ENCODE measurements at places on chromosomes 3 and 15. TPM values are rescaled to one million over a fixed set of nuclear protein-coding genes. Genes with fewer than 3 reads are reported as not detected.

Gene TMA7
- total RNA-seq: 413 TPM

Gene MIX23
- 24.2 TPM for total RNA-seq

Gene GLDN
- 0.27 TPM for total RNA-seq

Gene ZCWPW2
- total RNA-seq: 1.1 TPM

Gene HRG
- not detected for total RNA-seq

Gene FBXL22
- total RNA-seq: 0.92 TPM

Gene PLA2G4E
- not detected for total RNA-seq

Gene FANCD2OS
- total RNA-seq: not detected

Gene CPNE4
- not detected for total RNA-seq

Gene CLDN18
- total RNA-seq: not detected

GRCh38 chr3:100535610-100535943, 43.2 kb downstream of the TMEM45A start:
- no peak overlapping the region for H3K27ac ChIP-seq
- H3K4me3 ChIP-seq: no peak overlapping the region
- no peaks in the 10 kb centered on the region for H3K4me1 ChIP-seq
- DNase-seq: no peak

DNA sequence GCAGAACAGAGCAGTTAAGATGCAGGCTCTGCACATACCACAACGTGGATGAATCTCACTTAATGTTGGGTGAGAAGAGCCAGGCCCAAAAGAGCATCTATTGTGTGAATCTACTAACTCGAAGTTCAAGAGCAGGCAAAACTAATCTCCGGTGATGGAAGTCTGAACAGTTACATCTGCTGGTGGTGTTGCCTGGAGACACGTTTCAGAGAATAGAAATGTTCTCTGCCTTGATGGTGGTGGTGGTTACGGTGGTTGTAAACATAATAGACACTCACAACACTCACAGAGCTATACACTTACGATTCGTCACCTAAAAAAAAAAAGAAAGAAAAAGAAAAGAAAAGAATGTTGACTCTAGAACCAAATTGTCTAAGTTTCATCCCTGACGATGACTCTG, 86.8 kb downstream of the LIPC start:
- H3K36me3 ChIP-seq: no peaks in the 10 kb centered on the region
- no peak overlapping the region for H3K27ac ChIP-seq
- H3K4me3 ChIP-seq: no peak overlapping the region
- peaks cover 11% of the 10 kb centered on the region for H3K4me1 ChIP-seq

DNA sequence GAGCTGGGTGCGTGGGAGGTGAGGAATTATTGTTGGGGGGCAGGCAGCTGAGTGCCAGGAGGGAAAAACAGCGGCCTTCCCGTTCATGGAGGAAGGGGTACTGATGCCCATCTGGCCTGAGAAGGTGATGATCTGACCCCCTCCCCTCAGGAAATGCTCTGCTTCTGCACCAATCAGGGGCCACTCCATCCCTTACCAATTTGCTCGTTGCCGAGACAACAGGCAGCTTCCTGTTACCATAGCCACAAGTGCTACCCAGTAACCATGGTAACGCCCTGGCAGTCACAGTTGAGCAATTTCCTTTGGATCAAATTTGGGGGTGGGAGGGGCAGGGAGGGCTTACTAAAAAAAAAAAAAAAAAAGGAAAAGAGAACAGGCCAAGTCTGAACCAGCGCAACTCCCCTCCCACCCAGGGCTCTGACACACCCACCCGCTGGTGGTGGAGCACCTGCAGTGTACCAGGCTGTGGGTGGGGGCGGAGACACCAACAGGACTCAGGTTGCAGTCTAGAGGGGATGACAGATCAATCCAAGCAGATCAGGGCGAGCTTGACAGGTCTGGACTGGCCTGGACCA, 13.7 kb downstream of the CELF6 start:
- no peak overlapping the region for H3K4me3 ChIP-seq
- DNase-seq: no peak
- H3K27me3 ChIP-seq: no peaks in the 10 kb centered on the region
- no peaks in the 10 kb centered on the region for H3K36me3 ChIP-seq
- no peak overlapping the region for H3K27ac ChIP-seq

GRCh38 chr3:48013288-48013980, 2.8 kb downstream of the MAP4 start:
- no peaks in the 10 kb centered on the region for H3K27me3 ChIP-seq
- H3K4me1 ChIP-seq: peaks cover 10% of the 10 kb centered on the region
- no peaks in the 10 kb centered on the region for H3K36me3 ChIP-seq

DNA sequence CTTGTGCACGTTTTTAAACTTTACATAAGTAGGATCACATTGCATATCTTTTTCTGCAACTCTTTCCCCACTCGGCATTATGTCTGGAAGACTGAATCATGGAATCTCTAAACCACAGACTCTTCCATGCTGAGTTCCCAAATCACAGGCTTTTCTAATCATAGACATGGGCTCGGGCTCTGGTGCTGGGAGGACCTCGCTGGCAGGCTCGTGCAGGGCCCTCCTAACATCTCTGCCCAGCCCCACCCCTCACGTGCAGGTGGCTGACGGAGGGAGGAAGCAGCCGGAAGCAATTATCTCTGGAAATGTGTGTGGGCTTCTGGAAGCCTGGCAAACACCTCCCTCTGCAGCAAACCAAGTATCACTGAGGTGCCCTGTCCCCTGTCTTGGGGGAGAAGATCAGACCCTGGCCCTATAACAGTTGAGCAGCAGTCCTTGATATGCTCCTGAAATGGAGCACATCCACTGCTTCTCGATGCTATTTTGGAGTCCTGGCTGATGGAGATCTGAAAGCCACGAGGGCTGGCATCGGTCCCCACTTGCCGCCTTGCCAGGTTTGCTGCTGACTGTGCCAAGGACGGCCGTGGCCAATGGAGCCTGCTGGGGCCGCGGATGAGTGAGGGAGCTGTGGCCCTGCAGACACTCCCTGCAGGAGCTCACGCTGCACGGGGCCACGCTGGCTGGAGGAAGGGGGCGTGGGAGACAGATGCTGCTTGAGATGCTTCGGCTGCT, 4.4 kb upstream of the IQSEC1 start:
- H3K27ac ChIP-seq: no peak overlapping the region
- H3K4me3 ChIP-seq: no peak overlapping the region
- peaks cover 16% of the 10 kb centered on the region for H3K4me1 ChIP-seq
- H3K36me3 ChIP-seq: no peaks in the 10 kb centered on the region
- peaks cover 13% of the 10 kb centered on the region for H3K27me3 ChIP-seq
- peak; percentile 54 for DNase-seq

DNA sequence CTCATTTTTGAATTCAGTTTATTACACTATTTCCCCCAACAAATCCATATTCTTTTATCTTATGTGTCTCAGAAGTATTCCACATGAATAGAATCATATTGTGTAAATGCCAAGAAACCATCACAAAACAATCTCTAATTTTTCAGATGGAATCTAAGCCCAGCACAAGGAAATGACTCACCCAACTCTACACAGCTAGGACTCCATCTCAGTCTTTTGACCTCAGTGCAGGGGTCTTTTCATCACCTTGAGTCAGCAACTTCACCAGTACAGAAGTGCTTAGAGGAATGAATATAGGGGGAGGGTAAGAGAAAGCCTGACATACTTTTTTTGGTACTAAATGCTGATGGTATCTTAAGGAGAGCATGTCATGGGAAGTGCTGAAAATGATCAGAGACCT, 169.3 kb upstream of the LRRN1 start:
- no peaks in the 10 kb centered on the region for H3K36me3 ChIP-seq
- H3K27ac ChIP-seq: no peak overlapping the region
- no peak for DNase-seq
- H3K4me1 ChIP-seq: no peaks in the 10 kb centered on the region
- H3K4me3 ChIP-seq: no peak overlapping the region

GRCh38 chr15:92870010-92870591, 30.0 kb upstream of the CHD2 start:
- H3K27ac ChIP-seq: peak overlapping the region; percentile 95
- no peaks in the 10 kb centered on the region for H3K27me3 ChIP-seq
- H3K4me3 ChIP-seq: no peak overlapping the region
- H3K36me3 ChIP-seq: no peaks in the 10 kb centered on the region

- no peak overlapping the region for H3K4me3 ChIP-seq
- H3K27ac ChIP-seq: no peak overlapping the region
- H3K27me3 ChIP-seq: no peaks in the 10 kb centered on the region
- no peaks in the 10 kb centered on the region for H3K36me3 ChIP-seq
- no peak for DNase-seq
- H3K4me1 ChIP-seq: peaks cover 14% of the 10 kb centered on the region
Measured at GRCh38 chr3:150367757-150368156, 40.3 kb upstream of the TSC22D2 start.

DNA sequence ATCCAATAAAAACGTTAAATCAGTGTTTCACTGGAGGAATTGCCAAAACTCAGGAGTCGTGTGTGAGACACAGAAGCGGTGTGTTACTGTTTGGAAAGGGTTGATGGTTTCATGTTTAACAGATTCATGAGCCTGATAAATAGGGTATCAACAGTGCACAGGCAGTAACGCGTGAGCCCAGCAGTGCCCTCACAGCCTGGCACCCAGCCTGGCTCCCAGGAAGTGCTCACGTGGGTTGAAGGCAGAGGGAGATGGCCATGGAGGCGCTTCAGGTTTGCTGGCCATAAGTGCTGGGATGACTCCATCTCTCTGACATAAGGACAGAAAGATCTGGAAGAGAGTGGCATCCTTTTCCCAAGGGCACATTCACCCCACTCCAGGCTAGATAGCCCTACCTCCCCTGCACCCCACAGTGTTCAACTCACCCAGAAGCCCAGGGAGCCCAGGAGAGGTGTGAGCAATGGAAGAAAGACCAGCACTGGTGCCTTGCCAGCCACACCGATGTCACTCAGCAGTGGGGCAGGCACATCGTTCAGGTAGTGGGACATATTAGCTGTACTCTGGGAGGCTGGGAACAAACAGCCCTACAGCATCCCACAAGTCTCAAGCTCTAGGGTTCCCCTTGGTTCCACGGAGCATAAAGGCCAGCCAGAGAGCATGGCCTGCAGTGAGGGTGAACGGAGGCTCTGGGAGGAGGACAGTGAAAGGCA, 164.3 kb downstream of the LRRK1 start:
- no peak for DNase-seq
- H3K4me1 ChIP-seq: peaks cover 4% of the 10 kb centered on the region
- H3K27me3 ChIP-seq: no peaks in the 10 kb centered on the region
- no peak overlapping the region for H3K27ac ChIP-seq

DNA sequence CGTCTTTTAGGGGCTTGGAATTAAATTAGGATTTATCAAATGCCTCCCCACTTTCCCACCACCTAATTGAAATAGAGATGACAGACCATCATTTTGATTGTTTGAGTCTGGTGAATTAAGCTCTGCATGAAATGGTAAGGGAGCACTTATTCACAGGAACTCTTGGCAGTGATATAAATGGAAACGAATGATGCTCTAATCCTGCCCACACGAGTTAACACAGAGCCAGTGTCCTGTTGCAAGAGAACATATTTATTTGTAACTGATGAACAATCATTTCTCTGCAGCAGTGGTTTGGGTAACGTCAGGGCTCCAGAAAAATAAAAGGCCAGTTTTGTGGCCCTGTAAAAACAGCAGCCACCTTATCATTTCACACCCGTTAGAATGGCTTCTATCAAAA, 163.3 kb downstream of the FEZF2 start:
- H3K4me3 ChIP-seq: no peak overlapping the region
- no peaks in the 10 kb centered on the region for H3K36me3 ChIP-seq
- H3K27me3 ChIP-seq: no peaks in the 10 kb centered on the region
- no peaks in the 10 kb centered on the region for H3K4me1 ChIP-seq
- H3K27ac ChIP-seq: no peak overlapping the region
- DNase-seq: no peak

- H3K27me3 ChIP-seq: no peaks in the 10 kb centered on the region
- H3K27ac ChIP-seq: no peak overlapping the region
- DNase-seq: no peak
- H3K4me1 ChIP-seq: peaks cover 3% of the 10 kb centered on the region
Measured at GRCh38 chr3:174436367-174436766, 422.8 kb upstream of the NAALADL2 start.

GRCh38 chr15:69648775-69649735, 196.4 kb downstream of the RPLP1 start:
- no peak overlapping the region for H3K27ac ChIP-seq
- no peaks in the 10 kb centered on the region for H3K36me3 ChIP-seq
- H3K4me3 ChIP-seq: no peak overlapping the region
- H3K4me1 ChIP-seq: peaks cover 6% of the 10 kb centered on the region

DNA sequence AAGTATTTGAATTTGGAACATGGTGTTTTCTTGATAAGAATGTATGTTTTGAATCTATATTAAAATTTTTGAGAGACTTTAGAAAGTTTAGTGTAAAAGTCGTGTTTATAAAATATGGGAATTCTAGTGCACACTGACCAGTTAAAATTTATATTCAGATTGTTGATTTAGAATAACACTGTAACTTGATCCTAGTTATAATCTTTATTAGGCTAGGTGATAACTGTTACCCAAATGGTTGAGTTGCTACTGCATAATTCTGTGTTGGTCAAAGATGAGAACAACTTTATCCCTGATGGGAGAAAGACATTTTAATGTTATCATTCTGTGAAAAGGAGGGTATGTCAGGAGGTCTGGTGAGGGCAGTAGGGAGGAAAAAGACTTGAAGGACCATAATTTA, 249.3 kb downstream of the UBE2E2 start:
- H3K4me1 ChIP-seq: no peaks in the 10 kb centered on the region
- no peak overlapping the region for H3K4me3 ChIP-seq
- no peak for DNase-seq
- H3K27me3 ChIP-seq: no peaks in the 10 kb centered on the region
- no peak overlapping the region for H3K27ac ChIP-seq

DNA sequence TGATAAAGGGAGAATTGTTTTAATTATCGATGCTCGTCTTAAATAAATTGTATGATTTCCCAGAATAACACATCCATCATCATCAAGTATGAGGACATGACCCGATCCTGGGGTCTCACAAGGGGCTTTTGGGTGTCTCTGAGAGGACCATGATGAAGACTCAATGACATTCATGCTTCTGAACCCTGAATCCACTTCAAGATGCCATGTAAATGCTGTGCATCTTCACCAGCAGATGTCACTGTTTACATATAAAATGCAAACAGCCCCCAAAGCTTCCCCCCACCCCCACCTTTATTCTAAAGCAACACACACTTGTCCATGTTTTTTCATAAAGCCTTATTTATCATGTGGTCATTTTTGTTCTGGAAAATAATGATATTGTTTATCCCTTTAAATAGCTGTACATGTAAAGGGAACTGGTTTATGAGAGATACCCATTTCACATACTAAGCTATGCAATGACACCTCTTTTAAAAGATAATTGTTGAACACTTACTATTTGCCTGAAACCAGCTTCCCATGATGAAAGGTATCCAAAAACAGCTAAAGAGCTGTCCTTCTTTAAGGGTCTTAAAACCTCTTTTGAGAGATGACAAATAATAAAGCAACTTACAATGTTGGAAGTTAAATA, 69.7 kb upstream of the UBE3A start:
- H3K4me1 ChIP-seq: no peaks in the 10 kb centered on the region
- no peaks in the 10 kb centered on the region for H3K36me3 ChIP-seq
- no peaks in the 10 kb centered on the region for H3K27me3 ChIP-seq

GRCh38 chr3:28234454-28234853, 7.0 kb upstream of the CMC1 start:
- no peaks in the 10 kb centered on the region for H3K4me1 ChIP-seq
- no peaks in the 10 kb centered on the region for H3K27me3 ChIP-seq
- no peak overlapping the region for H3K4me3 ChIP-seq
- no peak overlapping the region for H3K27ac ChIP-seq
- H3K36me3 ChIP-seq: no peaks in the 10 kb centered on the region

GRCh38 chr15:48855501-48856440, 22.2 kb upstream of the EID1 start:
- H3K27me3 ChIP-seq: no peaks in the 10 kb centered on the region
- no peak overlapping the region for H3K27ac ChIP-seq
- no peaks in the 10 kb centered on the region for H3K36me3 ChIP-seq
- no peaks in the 10 kb centered on the region for H3K4me1 ChIP-seq
- H3K4me3 ChIP-seq: no peak overlapping the region
- DNase-seq: peak; percentile 41

All from thyroid gland (tissue), 4 donors.